Right renal pelvis (tissue), 4 donors: ENCODE measurements at places on chromosomes 3 and 15. TPM values are rescaled to one million over a fixed set of nuclear protein-coding genes. Genes with fewer than 3 reads are reported as not detected.

- no peak for DNase-seq
Measured at GRCh38 chr3:53794597-53794996, 51.6 kb downstream of the CHDH start.

DNA sequence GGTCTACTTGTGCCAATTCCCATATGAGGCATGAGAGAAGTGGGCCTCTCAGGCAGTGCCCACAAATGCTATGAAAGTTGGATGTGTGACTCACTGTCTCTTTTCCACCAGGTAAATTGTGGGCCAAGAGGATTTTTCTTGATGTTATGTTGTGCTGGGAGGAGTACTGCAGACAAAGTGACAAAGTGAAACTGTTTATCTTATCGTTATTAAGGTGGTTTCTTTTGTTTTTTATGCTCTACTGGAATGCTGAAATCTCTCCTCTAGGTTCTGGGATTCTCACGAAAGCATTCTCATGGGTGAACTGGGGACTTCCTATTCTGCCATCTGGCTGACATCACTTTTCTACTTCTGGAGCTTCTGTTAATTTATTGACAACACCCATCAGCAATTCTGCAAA lies 919.6 kb upstream of the EPHA6 start:
- DNase-seq: no peak

MELTF gene
- polyA plus RNA-seq: 3.2 TPM

MUC13 gene
- not detected for polyA plus RNA-seq
